ENCODE measurements at places on chromosomes 1 and 21. TPM values are rescaled to one million over a fixed set of nuclear protein-coding genes. Genes with fewer than 3 reads are reported as not detected.

DONSON gene
- 6.3 TPM for total RNA-seq

TRAF3IP3 gene
- 257 TPM for total RNA-seq

ETNK2 gene
- total RNA-seq: 2.8 TPM

INSRR gene
- total RNA-seq: not detected

RASAL2 gene
- total RNA-seq: 0.12 TPM

METTL13 gene
- 35.4 TPM for total RNA-seq

IFI6 gene
- total RNA-seq: 12.7 TPM

RPTN gene
- total RNA-seq: not detected

TRABD2B gene
- not detected for total RNA-seq

VHLL gene
- 0.49 TPM for total RNA-seq

PGLYRP3 gene
- total RNA-seq: not detected

EFCAB14 gene
- 98.8 TPM for total RNA-seq

BMP8B gene
- total RNA-seq: 2.5 TPM

MROH9 gene
- not detected for total RNA-seq

LCE3E gene
- not detected for total RNA-seq

ADGRL2 gene
- not detected for total RNA-seq

CACNA1S gene
- total RNA-seq: not detected

TNFSF4 gene
- 1.5 TPM for total RNA-seq

PLA2G2F gene
- not detected for total RNA-seq

GUCA2B gene
- not detected for total RNA-seq

TRIM46 gene
- 2.6 TPM for total RNA-seq

LMX1A gene
- total RNA-seq: not detected

PEF1 gene
- total RNA-seq: 36.7 TPM

C1orf105 gene
- not detected for total RNA-seq

WDR64 gene
- not detected for total RNA-seq
